ENCODE measurements at places on chromosomes 6 and 20.

GRCh38 chr6:66935612-66936011 is 1228.6 kb upstream of the EYS start:
- no peak for DNase-seq

DNA sequence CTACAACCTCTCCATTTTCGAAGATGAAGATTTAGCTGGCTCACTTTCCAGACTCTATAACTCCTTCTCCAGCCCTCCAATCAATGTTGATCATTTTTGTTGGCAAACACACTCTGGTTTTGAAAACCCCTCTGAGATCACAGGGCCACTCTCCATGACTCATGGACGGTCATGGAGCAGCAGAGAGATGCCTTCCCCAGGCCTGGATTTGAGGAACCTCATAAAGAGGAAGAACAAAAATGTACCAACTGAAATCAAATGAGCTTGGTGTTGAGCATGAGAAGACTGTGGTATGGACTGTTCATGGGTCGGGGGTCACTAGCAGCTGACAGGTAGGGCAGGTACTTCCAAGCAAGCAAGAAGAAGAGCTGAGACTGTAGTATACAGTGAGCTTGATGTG is 112.8 kb upstream of the INSM1 start:
- no peak for DNase-seq

DNA sequence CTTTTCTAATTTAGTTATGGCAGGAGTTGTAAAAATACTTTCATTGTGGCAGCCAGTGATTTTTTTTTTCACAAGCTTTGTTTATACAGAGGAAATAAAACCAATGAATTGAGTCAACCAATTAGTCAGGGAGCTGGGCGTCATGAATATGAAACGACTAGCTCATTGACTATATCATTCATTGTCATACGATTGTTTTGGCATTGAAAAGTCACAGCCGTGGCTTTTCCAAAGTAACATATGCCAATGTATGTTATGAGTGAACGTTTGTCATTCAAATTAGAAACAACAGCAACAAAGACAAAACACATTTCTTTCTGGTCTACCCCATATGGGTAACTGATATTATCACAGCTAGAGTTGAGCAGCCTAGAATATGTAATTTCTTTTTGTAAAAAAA is 810.6 kb downstream of the EPHA7 start:
- DNase-seq, result no peak

- no peak for DNase-seq
These were observed 30.9 kb upstream of the TULP1 start for GRCh38 chr6:35543459-35544193.

- no peak for DNase-seq
These were observed 18.1 kb upstream of the SNRPB2 start for GRCh38 chr20:16711661-16712258.

DNA sequence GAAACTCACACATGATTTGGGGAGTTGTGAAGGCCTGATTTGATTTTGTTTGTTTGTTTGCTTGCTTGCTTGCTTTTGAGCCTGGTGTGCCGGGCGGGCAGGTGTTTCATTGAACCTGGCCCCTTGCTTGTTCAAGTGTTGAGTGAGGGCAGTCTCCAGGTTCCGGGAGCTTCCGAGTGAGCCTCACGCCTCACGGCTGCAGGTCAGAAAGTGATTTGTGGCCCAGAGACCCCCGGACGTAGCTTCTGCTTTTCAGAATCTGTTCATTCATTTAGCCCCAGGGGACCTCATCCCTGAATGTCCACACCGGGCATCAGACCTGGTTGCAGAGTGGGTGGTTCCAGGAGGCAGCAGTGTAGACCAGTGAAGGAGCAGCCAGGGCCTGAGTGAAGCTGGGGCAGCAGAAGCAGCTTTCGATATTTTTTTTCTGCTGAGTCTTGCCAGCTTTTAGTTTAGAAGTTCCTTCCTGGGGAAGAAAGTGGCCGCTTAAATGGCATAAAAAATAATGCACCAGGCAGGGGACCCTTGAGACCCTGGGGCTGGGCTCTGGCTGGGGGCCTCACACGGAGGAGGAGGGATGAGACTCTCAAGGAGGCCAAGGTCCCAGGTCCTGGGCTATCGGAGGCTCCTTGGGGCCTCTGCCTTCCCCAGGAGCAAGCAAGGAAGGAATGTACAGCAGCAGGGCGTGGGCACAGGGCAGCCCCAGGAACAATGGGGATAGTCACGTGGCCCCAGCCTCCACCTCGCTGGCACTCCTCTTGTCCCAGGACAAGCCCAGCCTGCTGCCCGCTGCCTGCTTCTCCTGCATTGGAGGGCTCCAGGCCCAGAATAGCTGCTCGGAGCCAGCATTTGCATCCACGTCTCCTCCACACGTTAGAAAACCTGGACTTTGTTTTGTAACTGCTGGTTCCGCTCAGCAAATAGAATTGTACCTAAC is 89.2 kb upstream of the BHLHE23 start:
- DNase-seq, result no peak

GRCh38 chr20:22100686-22101085 is 395.2 kb downstream of the PAX1 start:
- DNase-seq, result no peak

DNA sequence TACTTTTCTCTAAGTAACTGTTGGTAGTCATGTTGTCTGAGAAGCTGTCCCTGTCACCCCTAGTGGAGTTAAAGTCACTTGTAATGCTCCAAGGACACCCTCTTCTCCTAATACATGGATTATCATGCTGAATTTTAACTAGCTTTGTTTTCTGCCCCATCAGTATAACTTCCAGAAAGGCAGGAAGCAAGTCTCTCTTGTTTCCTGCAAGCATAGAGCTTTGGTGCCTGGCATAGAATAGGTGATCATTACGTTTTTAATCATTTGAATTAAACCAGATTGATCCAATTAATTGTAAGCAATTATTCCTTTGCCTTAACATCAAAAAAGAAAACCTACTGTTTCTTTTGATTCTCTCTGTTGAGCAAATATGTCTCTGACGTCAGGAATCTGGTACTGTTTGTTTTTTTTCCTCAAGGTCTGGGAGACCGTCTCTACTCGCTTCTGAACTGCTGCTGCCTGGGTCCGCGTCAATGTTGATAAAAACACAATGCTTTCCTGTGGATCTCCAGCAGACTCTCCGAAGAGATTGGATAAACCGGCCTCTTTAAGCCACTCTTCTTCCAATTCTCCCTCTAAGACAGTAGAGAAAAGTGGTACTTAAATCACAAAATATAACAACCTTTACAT is 71.8 kb downstream of the ARHGAP18 start:
- peak; percentile 86 for DNase-seq

DNA sequence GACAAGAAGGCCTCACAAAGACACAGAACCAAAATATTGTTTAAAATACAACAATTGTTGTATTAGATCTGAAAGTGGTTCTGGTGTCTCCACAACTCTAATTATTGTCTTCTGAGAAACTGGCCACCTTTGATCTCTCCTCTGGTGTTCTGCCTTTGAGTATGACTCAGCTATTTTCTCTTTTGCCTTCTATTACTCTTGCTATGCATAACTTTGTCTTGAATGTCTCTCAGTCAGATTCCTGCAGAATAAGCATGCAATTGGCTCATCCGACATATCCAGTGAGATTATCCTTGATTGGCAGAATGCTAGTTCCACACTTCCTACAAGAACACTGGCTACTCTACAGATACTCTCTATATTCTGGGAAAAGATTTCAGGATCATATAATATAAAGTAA is 14.3 kb upstream of the EPM2A start:
- peak; percentile 85 for DNase-seq

All from astrocyte of the spinal cord (primary cell).